Mesenchymal stem cell (in vitro differentiated cells and primary cell): ENCODE measurements at places on chromosomes 13 and 19.

GRCh38 chr13:80469853-80470381 is 129.0 kb upstream of the SPRY2 start:
- H3K4me3 ChIP-seq, result no peak overlapping the region
- H3K27ac ChIP-seq, result no peak overlapping the region
- H3K27me3 ChIP-seq, result no peaks in the 10 kb centered on the region
- no peaks in the 10 kb centered on the region for H3K36me3 ChIP-seq
- DNase-seq, result peak; percentile 92

- H3K4me1 ChIP-seq, result no peaks in the 10 kb centered on the region
- no peak overlapping the region for H3K4me3 ChIP-seq
- H3K36me3 ChIP-seq, result peaks cover 4% of the 10 kb centered on the region
- DNase-seq, result no peak
- H3K27me3 ChIP-seq, result no peaks in the 10 kb centered on the region
- H3K27ac ChIP-seq, result no peak overlapping the region
These were observed 29.0 kb upstream of the ZNF709 start for GRCh38 chr19:12513531-12514061.

- no peak overlapping the region for H3K27ac ChIP-seq
- DNase-seq, result peak; percentile 16
- H3K36me3 ChIP-seq, result peaks cover 2% of the 10 kb centered on the region
- no peaks in the 10 kb centered on the region for H3K4me1 ChIP-seq
- H3K27me3 ChIP-seq, result no peaks in the 10 kb centered on the region
These were observed 58.7 kb upstream of the KLF5 start for GRCh38 chr13:73000027-73000674.

- H3K27ac ChIP-seq, result no peak overlapping the region
- H3K27me3 ChIP-seq, result no peaks in the 10 kb centered on the region
- no peaks in the 10 kb centered on the region for H3K36me3 ChIP-seq
- H3K4me1 ChIP-seq, result peaks cover 8% of the 10 kb centered on the region
These were observed 16.3 kb downstream of the FCHO1 start for GRCh38 chr19:17767559-17767958.

DNA sequence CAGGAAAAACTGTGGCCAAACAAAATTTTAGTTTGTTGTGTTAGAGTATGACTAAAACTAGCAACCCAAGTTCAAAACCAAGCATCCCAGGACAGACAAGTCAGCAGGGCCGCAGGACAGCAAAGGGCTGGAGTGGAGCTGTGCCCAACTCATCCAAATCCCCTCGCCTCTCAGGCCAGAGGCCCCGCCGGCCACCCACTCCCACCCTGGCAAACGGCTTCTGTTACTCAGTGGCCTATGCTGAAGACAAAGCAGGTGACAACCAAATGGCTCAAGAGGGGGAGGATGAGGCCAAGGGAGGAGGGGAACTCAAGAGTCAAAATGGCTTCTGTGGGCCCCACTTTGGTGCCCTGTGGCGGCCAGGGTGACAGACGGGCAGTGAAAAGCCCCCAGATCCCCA is 69.7 kb downstream of the SLC7A1 start:
- no peak overlapping the region for H3K27ac ChIP-seq
- peaks cover 48% of the 10 kb centered on the region for H3K36me3 ChIP-seq
- no peaks in the 10 kb centered on the region for H3K27me3 ChIP-seq
- DNase-seq, result no peak

- no peak overlapping the region for H3K4me3 ChIP-seq
- no peak overlapping the region for H3K27ac ChIP-seq
- H3K27me3 ChIP-seq, result no peaks in the 10 kb centered on the region
- no peaks in the 10 kb centered on the region for H3K4me1 ChIP-seq
- H3K36me3 ChIP-seq, result no peaks in the 10 kb centered on the region
These were observed 263.9 kb upstream of the NBEA start for GRCh38 chr13:34678154-34678553.

DNA sequence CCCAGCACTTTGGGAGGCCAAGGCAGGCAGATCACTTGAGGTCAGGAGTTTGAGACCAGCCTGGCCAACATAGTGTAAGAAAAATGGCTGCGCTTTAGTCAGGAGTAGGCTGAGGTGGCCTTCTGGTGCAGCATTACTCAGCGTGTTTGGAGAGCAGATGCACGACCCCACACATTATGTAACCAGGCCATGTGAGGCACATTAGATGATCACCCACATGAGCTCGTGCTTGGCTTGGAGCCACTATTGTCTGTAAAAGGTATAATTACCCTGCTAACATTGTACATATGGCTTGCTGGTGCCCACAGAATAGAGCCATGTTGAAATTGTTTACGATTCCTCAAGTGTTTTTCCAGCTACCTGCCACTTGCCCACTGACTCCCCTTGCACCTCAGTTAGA is 24.0 kb upstream of the SCEL start:
- H3K4me3 ChIP-seq, result no peak overlapping the region
- DNase-seq, result no peak
- no peaks in the 10 kb centered on the region for H3K36me3 ChIP-seq
- peaks cover 1% of the 10 kb centered on the region for H3K4me1 ChIP-seq
- H3K27me3 ChIP-seq, result no peaks in the 10 kb centered on the region
- H3K27ac ChIP-seq, result no peak overlapping the region
